ENCODE measurements at places on chromosomes 2 and 18.

GRCh38 chr2:191015239-191015638 lies 1.3 kb upstream of the STAT1 start:
- no peak for DNase-seq

DNA sequence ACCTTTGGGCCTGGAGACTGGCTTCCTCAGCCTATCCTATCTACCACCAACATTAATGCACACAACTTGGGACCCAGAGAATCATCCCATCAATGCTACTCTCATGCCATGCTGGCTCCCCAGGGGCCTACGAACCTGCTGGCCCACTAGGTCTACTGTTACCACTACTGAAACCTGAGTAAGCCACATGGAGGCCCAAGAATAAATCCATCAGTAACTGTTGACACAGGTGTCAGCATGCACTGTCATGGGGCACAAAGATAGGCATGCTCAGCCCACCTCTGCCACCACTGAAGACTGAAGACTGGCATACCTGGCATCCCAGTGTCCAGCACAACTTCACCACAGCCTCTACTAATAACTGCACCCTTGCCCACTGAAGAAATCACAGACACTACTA lies 71.1 kb upstream of the ACVR1C start:
- DNase-seq = no peak

- no peak for DNase-seq
Observed at GRCh38 chr2:199101487-199101886, 356.3 kb downstream of the SATB2 start.

DNA sequence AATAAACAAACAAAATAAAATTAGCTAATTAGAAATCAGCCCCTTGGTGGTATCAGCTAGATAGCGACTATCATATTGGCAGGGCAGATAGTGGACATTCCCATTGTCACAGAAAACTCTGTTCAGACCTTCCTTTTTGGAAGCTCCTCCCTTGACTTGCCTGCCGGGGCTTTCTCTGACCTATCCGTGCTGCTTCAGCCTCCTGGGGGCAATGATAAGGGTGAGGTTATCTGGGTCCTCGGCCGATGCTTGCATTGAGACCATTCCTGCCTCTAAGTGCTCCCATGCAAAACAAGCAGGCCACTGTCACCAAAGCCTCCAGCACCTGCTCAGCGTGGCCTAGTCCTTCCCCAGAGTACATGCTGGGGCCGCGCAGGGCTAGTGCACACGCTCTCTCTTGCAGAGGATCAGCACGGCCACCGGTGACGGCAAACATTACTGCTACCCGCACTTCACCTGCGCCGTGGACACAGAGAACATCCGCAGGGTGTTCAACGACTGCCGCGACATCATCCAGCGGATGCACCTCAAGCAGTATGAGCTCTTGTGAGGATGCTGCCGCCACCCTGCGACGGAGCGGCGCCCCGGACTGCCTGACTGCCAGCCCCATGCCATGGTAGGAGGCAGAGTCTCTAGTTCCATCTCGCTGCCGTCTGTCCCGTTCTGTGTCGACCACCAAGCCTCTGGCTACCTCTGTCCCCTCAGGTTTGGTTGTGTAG lies 27.4 kb downstream of the MPPE1 start:
- DNase-seq = no peak

DNA sequence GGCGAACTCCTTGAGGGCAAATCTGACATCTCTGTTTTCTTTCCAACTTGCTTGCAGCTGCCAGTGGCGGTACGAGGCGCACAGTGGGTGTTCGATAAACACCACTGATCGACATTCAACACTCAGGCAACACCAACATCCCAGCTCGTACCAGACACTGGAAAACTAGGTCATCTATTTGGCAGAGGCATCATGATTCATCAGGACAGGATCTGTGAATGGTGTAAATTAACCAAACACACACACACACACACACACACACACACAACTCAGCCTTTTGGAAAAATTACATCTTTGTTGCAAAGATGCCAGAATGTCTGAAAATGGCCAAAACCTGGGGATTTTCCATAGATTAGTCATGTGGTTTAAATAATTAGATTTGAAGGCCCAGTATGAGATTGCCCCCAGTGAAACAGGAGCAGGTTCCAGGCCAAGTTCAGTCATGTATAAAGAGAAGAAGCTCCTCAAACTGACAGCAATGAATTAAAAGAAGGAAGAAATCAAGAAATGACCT lies 150.5 kb upstream of the NCKAP5 start:
- DNase-seq = no peak

- DNase-seq = no peak
Observed at GRCh38 chr2:239184968-239185903, 215.6 kb downstream of the HDAC4 start.

Measured in activated T-helper 1 cell treated with Interleukin-2 at 50 U/mL for 16 hours (primary cell).